Kidney glomerular epithelial cell (primary cell): ENCODE measurements at places on chromosomes 6 and 20.

DNA sequence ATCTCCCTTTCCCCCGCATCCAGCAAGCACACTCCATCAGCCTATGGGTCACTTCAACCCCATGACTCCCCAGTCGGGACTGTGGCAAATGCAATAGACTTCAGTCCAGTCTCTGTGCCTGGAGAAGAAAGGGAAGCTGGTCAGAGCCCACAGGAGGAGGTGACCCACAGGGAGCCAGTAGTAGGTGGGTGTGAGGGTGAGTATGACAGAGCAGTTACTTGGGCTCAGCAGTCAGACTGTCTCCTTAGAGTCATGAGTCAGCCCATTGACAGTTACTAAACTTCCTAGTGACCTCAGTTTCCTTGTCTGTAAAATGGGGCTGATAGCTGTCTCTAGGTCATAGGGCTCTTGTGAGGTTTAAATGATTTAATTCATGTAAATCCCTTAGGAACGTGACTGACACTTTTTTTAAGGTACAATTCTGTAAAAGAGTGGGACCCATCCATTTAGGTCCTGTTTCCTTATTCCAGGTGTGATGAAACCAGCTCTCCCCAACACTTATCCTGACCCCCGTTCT lies 33.9 kb upstream of the HLA-C start:
- DNase-seq: no peak

GRCh38 chr20:10654250-10654610 lies 19.6 kb downstream of the JAG1 start:
- peak; percentile 65 for DNase-seq

DNA sequence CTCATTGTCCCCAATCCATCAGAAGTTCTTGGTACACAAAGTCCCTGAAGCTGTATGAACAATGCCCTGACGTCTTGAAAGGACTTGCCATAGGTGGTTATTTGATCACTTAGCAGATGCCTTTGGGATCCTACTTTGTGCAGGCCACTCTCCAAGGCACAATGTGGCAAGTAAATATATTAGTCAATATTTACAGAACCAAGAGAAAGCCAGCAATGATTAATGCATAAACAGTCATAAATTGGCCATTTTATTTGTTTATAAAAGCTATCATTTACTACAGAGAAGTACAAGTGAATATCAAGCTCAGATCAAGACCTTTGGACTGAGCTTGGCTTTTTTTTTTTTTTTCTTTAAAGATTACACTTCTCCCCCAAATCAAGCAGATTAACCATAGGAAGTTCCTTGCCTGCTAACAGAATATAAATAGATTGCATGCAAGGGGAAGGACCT lies 161.8 kb downstream of the MTHFD1L start:
- no peak for DNase-seq

DNA sequence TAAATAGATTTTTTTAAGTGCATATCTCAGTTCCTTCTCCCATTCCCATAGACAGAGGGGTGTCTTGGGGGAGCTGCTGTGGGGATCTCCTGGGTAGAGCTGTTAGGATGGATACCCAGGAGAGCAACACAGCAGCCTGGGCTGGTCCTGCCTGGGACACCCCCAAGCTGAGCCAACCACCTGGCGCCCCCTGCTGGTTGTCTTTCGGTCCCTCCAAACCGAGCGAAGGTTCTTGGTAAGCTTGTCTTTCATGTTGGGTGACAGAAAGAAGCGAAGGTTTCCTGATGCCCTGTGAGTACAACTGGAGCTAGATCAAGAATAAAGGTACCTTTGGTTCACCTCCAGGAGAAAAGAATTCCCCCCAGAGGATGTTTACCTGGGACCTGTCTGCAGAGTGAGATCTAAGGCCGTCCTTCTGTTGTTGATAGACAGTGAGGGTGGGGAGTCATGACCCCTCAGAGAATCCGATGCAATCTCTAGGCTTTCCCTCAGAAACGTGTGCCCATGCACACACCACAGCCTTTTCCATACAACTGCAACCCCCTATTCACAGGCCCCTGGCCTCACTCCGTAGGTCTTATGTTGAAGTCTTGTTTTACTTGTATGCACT lies 50.8 kb downstream of the SNX9 start:
- DNase-seq: peak; percentile 34

- peak; percentile 12 for DNase-seq
Observed at GRCh38 chr6:40755046-40755681, 168.0 kb upstream of the LRFN2 start.

DNA sequence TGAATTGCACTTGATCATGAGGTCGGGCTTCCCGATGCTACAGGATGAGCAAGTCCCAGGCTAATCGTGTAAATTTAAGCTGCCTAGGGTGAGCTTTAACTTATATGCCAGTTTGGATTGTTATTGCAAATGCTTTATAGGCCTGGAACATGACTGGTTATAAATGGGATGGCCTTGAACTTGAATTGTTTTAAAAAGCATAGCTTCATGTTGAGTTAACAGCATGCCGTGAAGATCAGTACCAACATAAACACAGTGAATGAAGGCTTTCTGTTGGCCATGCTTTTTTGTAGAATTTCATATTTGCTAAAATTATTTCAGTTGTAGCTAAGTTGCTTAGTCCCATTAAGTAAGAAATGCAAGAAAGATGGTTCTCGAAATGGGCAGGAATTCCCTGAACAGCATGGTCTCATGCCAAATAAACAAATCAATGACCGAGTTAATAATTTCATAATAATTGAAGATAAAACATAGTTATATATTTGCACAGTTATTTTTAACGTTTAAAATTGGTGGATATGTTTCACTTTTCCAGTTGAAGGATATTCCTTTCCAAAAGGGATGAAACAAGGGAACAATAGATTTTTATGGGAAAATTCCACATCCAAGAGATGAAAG lies 76.6 kb upstream of the ARID1B start:
- no peak for DNase-seq

- DNase-seq: no peak
Observed at GRCh38 chr20:19633985-19634384, 124.1 kb upstream of the RIN2 start.

DNA sequence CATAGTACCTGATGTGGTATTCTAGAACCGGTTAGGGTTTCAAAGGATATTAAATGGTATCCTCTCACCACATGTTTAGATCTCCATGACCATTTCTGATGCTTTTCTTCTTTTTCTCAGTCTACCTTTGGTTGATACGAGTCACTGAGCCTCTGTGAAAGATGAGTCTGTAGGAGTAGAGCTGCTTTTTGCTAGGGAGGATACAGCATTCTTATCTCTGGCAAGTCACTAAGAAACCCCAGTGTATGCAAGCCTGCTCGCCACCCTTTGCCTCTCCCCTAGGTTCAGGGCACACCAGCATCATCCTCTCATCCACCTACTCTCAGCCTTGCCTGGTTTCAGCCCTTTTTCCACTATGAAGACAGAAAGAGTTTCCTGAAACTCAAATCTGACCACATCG lies 89.9 kb downstream of the MTFR2 start:
- DNase-seq: no peak

DNA sequence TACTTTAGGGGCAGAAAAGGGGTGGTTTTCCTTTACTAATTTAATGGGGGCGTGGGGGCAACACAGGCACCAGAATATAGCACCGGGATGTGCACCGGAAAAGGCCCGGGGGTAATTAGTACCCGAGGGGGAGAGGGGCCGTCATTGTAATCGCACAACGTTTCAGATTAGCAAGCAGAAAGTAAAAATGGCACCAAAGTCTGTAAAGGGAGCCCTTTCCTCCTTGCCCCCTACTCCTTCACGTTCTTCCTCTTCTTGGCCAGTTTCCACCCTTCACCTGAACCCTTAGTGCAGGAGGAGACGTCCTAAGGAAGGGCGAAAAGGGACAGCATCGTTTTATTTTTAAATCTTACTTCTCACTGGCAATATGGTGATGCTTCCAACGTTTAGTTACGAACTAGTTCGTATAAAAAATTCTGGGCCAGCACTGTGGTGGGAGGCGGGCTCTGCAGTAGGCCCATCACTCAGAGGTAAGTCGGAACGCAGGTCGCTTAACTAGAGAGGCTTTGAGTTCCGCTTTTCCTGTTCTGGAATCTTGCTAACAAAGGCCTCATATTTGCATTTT lies 742 bp upstream of the CEP85L start:
- DNase-seq: no peak

DNA sequence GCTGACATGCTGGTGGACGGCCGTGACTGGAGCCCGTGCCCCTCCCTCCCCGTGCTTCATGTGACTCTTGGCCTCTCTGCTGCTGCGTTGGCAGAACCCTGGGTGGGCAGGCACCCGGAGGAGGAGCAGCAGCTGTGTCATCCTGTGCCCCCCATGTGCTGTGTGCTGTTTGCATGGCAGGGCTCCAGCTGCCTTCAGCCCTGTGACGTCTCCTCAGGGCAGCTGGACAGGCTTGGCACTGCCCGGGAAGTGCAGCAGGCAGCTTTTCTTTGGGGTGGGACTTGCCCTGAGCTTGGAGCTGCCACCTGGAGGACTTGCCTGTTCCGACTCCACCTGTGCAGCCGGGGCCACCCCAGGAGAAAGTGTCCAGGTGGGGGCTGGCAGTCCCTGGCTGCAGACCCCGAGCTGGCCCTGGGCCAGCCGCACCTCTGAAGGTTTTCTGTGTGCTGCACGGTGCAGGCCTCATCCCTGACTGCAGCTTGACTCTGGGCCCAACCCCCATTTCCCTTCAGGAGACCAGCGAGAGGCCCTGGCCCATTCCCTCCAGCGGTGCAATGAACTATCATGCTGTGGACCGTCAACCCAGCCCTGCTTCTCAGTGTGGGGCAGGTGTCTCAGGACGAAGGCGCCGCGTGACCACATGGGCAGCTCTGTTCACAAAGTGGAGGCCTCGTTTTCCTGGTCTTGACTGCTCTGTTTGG lies 8.1 kb downstream of the NPBWR2 start:
- no peak for DNase-seq

DNA sequence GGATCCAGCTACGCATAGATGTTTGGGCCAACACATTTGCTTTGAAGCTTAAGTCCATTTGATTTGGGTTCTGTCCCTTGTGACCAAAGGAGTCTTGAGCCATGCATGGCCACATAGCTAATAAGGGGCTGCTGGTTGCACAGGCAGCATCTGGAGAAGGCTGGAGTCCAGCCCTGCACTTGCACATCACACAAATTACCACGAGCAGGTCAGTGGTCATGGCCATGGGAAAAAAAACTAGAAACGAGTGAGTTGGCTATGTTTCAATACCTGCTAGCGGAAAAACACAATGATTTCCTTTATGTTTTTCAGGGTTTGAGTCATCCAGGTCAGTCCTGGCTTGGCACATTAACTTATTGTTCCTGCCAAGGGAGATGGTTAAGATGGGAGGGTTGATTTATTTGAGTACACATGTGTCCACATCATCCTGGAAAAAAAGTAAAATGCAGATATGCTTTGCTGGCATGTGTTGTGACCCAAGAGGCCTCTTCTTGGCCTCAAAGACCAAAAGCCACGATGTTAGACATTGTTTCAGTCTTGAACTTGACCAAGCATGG lies 5.6 kb upstream of the STX16 start:
- peak; percentile 78 for DNase-seq

DNA sequence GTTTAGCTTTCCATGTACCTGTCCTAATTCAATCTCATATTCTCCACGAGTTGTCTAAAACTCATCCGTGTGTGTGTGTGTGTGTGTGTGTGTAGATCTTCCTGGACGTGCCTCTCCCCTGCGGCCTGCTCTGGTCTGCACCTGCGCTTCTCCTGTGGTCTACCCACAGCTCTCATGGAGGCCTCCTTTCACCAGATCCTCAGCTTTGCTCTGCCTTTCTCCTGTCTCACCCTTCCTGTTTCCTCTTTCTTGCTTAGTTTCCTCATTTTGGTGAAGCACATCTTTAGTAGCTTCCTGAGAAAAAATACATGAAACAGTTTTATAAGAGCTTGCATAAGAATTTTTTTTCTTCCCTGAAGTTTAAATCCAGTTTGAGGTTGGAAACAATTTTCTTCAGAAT lies 18.1 kb downstream of the SLX4IP start:
- DNase-seq: no peak

GRCh38 chr6:63509652-63510352 lies 62.5 kb upstream of the LOC128125822 start:
- DNase-seq: peak; percentile 34

DNA sequence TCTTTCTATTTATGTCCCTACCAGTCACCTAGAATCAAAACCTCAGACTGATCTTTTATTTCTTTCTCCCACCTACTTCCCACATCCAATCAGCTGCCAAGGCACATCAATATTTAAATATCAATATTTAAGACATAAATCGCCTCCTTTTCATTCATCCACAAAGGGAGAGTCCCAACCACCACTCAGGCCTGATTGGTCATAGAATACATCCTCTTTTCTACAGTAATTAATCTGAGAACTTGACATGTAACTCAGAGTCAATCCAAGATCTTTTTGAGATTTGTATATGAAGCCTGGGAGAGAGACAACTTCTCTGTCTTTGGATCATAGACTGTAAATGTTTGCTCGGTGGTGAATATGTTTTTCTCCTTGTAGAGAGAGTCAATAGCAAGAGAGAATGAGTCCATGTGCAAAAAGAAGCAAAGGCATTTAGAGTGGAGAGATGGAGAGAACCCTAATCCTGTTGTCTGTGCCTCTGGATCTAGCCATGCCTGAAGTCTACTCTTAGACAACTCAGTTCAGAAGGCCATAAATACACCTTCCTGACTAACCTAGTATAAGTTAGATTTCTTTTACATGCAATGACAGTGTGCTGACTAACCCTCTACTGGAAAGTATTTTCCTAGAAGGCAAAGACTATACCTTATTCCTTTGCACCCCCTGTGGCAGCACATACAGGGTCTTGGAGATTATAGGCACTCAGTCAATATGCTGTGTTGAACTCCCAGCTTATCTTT lies 12.1 kb upstream of the NEDD9 start:
- no peak for DNase-seq

GRCh38 chr6:150452428-150453243 lies 83.8 kb downstream of the IYD start:
- DNase-seq: no peak

- DNase-seq: no peak
Observed at GRCh38 chr6:140768133-140768532, 1364.6 kb upstream of the GJE1 start.

DNA sequence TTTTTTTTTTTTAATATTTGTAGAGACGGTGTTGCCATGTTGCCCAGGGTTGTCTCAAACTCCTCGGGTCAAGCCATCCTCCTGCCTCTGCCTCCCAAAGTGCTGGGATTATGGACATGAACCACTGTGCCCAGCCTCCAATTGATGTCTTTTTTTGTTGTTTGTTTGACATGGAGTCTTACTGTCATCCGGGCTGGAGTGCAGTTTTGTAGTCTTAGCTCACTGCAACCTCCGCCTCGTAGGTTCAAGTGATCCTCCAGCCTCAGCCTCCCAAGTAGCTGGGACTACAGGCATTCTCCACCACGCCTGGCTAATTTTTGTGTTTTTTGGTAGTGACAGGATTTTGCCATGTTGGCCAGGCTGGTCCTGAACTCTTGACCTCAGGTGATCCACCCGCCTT lies 9.4 kb upstream of the MROH8 start:
- no peak for DNase-seq

DNA sequence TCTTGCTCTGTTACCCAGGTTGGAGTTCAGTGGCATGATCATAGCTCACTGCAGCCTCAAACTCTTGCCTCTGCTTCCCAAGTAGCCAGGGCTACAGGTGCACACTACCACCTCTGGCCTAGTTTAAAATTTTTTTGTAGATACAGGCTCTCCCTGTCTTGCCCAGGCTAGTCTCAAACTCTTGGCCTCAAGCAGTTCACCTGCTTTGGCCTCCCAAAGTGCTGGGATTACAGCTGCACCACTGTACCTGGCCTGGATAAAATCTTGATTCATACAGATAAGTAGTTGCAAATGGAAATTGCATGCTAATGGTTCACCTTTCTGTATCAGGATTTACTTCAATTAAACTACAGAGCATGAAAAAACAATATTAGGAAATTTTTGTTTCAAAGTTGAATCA lies 4.2 kb downstream of the CD2AP start:
- no peak for DNase-seq
